CD8-positive, alpha-beta memory T cell (primary cell): ENCODE measurements at places on chromosomes 2 and 18. TPM values are rescaled to one million over a fixed set of nuclear protein-coding genes. Genes with fewer than 3 reads are reported as not detected.

The CLEC4F gene
- total RNA-seq, result not detected

The SPATA3 gene
- not detected for total RNA-seq

The ACMSD gene
- total RNA-seq, result not detected

GRCh38 chr18:36265015-36265414 lies 32.5 kb upstream of the FHOD3 start:
- DNase-seq, result no peak
- H3K4me1 ChIP-seq, result no peaks in the 10 kb centered on the region
- H3K27me3 ChIP-seq, result no peaks in the 10 kb centered on the region
- H3K36me3 ChIP-seq, result no peaks in the 10 kb centered on the region

- no peak for DNase-seq
- H3K4me3 ChIP-seq, result no peak overlapping the region
- no peaks in the 10 kb centered on the region for H3K36me3 ChIP-seq
- H3K27ac ChIP-seq, result no peak overlapping the region
- H3K27me3 ChIP-seq, result no peaks in the 10 kb centered on the region
- H3K4me1 ChIP-seq, result no peaks in the 10 kb centered on the region
Observed at GRCh38 chr18:45340884-45341283, 274.4 kb upstream of the SLC14A2 start.

GRCh38 chr2:238168196-238169047 lies 9.7 kb downstream of the ERFE start:
- H3K27ac ChIP-seq, result no peak overlapping the region
- peaks cover 25% of the 10 kb centered on the region for H3K36me3 ChIP-seq
- DNase-seq, result no peak
- no peak overlapping the region for H3K4me3 ChIP-seq
- H3K27me3 ChIP-seq, result no peaks in the 10 kb centered on the region

GRCh38 chr2:128475427-128476211 lies 157.0 kb upstream of the HS6ST1 start:
- no peak for DNase-seq
- no peak overlapping the region for H3K27ac ChIP-seq
- no peaks in the 10 kb centered on the region for H3K4me1 ChIP-seq
- peaks cover 3% of the 10 kb centered on the region for H3K27me3 ChIP-seq
- H3K4me3 ChIP-seq, result no peak overlapping the region
- H3K36me3 ChIP-seq, result no peaks in the 10 kb centered on the region

- DNase-seq, result no peak
- H3K27me3 ChIP-seq, result no peaks in the 10 kb centered on the region
- H3K4me1 ChIP-seq, result peaks cover 38% of the 10 kb centered on the region
- H3K36me3 ChIP-seq, result no peaks in the 10 kb centered on the region
- no peak overlapping the region for H3K4me3 ChIP-seq
Observed at GRCh38 chr18:35619941-35620340, 38.4 kb downstream of the GALNT1 start.

DNA sequence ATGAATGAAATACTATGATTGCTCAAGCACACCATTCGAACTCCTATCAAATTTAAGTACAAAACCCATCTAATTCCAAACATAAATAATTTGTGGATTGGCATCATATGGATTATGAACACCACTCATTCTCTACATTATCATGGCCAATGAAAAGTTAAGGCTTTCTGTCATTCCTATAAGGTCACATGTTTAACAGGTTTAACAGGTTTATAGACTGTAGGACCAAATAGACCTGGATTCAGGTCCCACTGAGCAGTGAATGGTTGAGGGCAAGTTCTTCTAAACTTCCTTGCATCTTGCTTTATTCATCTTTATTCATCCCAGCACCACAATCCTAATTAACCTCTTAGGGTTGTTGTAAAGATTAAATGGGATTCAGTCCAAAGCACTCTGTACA lies 33.4 kb downstream of the FBXO36 start:
- H3K4me3 ChIP-seq, result no peak overlapping the region
- DNase-seq, result no peak
- H3K27ac ChIP-seq, result no peak overlapping the region
- H3K4me1 ChIP-seq, result no peaks in the 10 kb centered on the region
- H3K36me3 ChIP-seq, result no peaks in the 10 kb centered on the region

DNA sequence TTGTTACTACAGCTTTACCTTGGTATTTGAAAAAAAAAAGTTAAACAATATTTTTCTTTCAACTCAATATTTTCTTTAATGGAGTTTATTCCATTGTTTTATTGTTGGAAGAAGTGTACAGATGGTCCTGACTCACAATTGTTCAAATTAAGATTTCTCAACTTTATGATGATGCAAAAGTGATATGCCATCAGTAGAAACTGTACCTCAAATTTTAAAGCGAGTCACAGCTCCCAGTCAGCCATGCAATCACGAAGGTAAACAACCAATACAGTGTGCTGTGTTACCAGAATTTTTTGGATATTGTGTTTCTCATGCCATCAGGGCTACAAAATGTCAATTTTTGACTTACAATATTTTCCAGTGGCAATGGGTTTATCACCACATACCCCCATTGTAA lies 54.0 kb upstream of the COL5A2 start:
- no peaks in the 10 kb centered on the region for H3K36me3 ChIP-seq
- DNase-seq, result no peak
- H3K4me1 ChIP-seq, result no peaks in the 10 kb centered on the region
- H3K27ac ChIP-seq, result no peak overlapping the region

GRCh38 chr18:21739604-21740537 lies 721 bp upstream of the MIB1 start:
- no peak for DNase-seq
- no peaks in the 10 kb centered on the region for H3K36me3 ChIP-seq
- peak overlapping the region; percentile 87 for H3K27ac ChIP-seq
- H3K4me1 ChIP-seq, result peaks cover 26% of the 10 kb centered on the region

- no peak for DNase-seq
- H3K4me3 ChIP-seq, result no peak overlapping the region
- no peaks in the 10 kb centered on the region for H3K4me1 ChIP-seq
- no peaks in the 10 kb centered on the region for H3K36me3 ChIP-seq
- H3K27ac ChIP-seq, result no peak overlapping the region
Observed at GRCh38 chr2:64177315-64177714, 33.1 kb upstream of the PELI1 start.

GRCh38 chr2:240109386-240109785 lies 26.7 kb downstream of the COPS9 start:
- DNase-seq, result no peak
- no peaks in the 10 kb centered on the region for H3K4me1 ChIP-seq

- no peak overlapping the region for H3K27ac ChIP-seq
- DNase-seq, result no peak
- no peak overlapping the region for H3K4me3 ChIP-seq
- H3K27me3 ChIP-seq, result no peaks in the 10 kb centered on the region
- peaks cover 10% of the 10 kb centered on the region for H3K36me3 ChIP-seq
Observed at GRCh38 chr2:233094614-233095013, 34.5 kb downstream of the INPP5D start.

DNA sequence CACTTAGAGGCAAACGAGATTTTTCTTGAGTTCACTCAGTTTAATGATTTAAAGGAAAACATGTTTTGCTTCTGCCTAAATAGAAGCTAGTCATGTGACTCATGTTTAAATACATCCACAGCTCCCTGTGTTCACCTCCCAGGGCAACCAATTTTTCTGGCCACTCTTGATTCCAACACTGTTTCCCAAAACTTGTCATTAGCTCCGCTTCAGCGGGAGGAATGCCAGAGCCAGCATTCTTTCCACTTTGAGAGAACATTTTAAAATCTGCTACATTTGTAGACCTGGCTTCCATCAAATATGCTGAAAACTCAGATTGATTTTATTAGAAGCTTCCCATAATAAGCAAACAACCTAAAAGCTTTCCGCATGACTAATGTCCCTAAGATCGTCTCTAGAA lies 2.8 kb upstream of the CYS1 start:
- H3K36me3 ChIP-seq, result no peaks in the 10 kb centered on the region
- peaks cover 18% of the 10 kb centered on the region for H3K4me1 ChIP-seq
- no peak overlapping the region for H3K4me3 ChIP-seq
- peaks cover 60% of the 10 kb centered on the region for H3K27me3 ChIP-seq
- DNase-seq, result no peak

DNA sequence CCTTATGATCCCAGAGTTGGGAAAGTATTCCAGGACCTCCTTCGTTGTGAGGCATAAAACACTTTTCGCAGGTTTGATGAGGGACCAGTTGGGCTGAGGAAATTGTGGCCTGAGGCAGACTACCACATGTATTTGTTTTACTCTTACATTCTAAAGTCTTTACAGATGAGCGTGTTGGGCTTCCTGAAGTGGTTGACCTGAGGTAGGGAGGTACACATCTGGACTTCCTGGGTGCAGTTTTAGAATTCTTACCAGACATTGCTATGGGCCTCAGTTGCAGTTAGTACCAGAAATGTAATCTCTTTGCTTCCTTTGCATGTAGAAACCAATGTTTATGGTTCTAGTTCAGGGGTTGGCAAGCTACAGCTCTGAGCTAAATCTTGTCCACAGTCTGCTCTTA lies 48.7 kb downstream of the COA5 start:
- no peak overlapping the region for H3K4me3 ChIP-seq
- no peaks in the 10 kb centered on the region for H3K27me3 ChIP-seq
- peak overlapping the region; percentile 13 for H3K27ac ChIP-seq
- peaks cover 5% of the 10 kb centered on the region for H3K4me1 ChIP-seq

- H3K4me3 ChIP-seq, result no peak overlapping the region
- DNase-seq, result no peak
- H3K27me3 ChIP-seq, result no peaks in the 10 kb centered on the region
- H3K4me1 ChIP-seq, result no peaks in the 10 kb centered on the region
- H3K36me3 ChIP-seq, result no peaks in the 10 kb centered on the region
Observed at GRCh38 chr2:54776494-54776893, 53.0 kb downstream of the EML6 start.

DNA sequence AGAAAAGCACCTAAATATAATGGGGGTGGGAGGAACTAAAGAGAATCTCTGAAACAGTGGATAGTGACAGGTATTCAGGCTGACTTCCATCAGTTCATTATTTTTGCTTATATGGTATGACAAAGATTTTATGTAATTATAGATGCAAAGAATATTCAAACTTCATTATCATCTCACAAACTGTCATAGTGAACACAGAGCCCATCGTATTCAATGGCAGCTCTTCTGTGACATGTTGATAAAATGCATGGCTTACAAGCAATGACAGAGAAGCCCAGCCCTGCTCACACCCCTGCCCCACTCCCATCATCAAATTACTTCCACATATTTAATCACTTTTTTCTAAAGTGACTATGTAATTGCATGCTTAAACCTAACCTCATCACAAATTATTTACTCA lies 904.3 kb downstream of the LRP1B start:
- H3K4me1 ChIP-seq, result no peaks in the 10 kb centered on the region
- DNase-seq, result no peak

DNA sequence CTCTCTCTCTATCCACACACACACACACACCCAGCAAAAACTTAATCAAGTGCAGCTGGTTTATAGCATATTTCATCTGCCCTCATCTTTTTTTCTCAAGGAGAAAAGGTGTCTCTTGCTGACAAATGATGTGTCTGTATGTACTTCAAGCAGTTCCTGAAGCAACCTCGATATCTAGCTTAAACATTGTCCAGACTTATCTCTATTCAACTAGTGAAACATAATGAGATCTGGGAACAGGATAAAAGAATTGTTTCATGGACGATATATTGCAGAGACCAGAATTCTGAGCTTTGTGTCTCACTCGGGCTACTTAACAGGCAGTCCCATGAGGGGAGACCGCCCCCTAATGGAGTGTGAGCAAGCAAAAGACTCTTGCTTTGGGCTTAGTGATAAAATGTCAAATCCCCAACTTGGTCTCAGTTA lies 929.2 kb upstream of the SOX11 start:
- no peaks in the 10 kb centered on the region for H3K36me3 ChIP-seq
- DNase-seq, result no peak
- H3K4me3 ChIP-seq, result no peak overlapping the region
- H3K4me1 ChIP-seq, result no peaks in the 10 kb centered on the region

GRCh38 chr18:45850021-45850420 lies 24.5 kb downstream of the SIGLEC15 start:
- no peak overlapping the region for H3K27ac ChIP-seq
- DNase-seq, result no peak
- no peaks in the 10 kb centered on the region for H3K27me3 ChIP-seq

DNA sequence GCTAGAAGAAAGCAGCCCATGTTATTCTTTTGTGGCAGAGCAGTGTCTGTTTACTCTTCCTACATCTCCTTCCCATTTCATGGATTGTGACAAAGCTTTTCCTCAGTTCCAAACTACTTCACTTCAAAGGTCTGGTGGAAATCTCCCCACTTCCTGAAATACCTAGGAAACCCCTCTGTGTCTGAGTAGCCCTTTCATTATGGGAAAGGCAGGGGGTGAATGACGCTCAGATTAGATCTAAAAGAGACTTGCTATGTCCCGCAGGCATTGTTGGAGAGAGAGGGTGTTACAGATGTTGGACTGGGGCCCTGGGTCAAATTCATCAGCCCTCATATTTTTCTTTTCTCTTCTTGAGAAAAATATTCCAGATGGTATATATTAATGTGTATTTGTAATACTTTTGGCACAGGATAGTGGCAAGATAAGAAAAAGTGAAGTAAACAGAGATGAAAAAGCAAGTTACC lies 675.0 kb downstream of the IRS1 start:
- H3K27me3 ChIP-seq, result no peaks in the 10 kb centered on the region
- H3K4me3 ChIP-seq, result no peak overlapping the region
- H3K36me3 ChIP-seq, result no peaks in the 10 kb centered on the region
- no peak for DNase-seq
- H3K27ac ChIP-seq, result no peak overlapping the region

- no peaks in the 10 kb centered on the region for H3K27me3 ChIP-seq
- no peak for DNase-seq
- no peak overlapping the region for H3K4me3 ChIP-seq
- H3K36me3 ChIP-seq, result no peaks in the 10 kb centered on the region
Observed at GRCh38 chr2:74767618-74768017, 66.3 kb upstream of the HK2 start.

- no peaks in the 10 kb centered on the region for H3K27me3 ChIP-seq
- DNase-seq, result no peak
- no peak overlapping the region for H3K27ac ChIP-seq
- no peak overlapping the region for H3K4me3 ChIP-seq
- no peaks in the 10 kb centered on the region for H3K36me3 ChIP-seq
Observed at GRCh38 chr2:44833171-44834069, 108.1 kb upstream of the SIX3 start.

GRCh38 chr2:109376796-109377495 lies 236.8 kb downstream of the SEPTIN10 start:
- H3K27ac ChIP-seq, result no peak overlapping the region
- no peaks in the 10 kb centered on the region for H3K27me3 ChIP-seq
- H3K4me1 ChIP-seq, result no peaks in the 10 kb centered on the region
- no peak overlapping the region for H3K4me3 ChIP-seq
- no peak for DNase-seq
